ENCODE measurements at places on chromosomes 2 and 18.
A peak's percentile ranks its signal among the peaks of the same experiment; 100 is the strongest.

GRCh38 chr2:148675708-148676107 lies 31.2 kb downstream of the EPC2 start:
- no peak for DNase-seq

DNA sequence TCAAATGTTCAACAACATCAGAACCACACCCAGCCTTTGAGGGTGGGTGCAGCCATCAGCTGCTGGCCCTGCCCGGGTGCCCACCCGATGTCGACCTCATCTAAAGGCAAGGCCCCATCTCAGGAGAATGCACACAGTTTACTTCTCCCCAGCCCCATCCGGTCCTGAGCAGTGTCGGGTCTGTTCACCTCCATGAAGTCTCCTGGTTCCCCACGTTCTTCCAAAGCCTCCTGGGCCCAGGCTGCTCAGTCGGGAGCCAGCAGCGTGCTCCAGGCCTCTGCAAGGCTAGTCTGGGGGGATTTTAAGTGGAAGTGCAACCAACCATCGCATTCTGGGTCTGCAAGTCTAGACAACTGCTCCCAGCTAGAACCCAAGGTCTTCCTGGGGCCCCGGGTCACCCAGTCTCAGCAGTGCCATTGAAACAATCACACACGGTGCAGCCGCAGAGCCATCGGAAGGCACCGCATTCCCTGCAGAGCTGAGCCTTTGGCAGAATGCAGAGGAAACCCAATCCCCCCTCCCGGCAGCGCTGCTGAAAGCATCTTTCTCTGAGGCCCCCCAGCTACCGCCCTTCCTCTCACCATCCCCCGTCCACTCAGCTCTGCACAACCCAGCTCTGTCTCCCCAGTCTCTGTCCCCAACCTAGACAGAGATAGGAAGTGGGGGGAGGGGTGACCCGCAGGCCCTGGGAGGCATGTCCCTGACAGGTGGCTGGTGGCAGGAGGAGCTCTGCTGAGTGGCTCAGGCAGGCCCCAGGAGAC lies 8.5 kb downstream of the ESPNL start:
- DNase-seq: no peak

- DNase-seq: no peak
Observed at GRCh38 chr2:43075054-43075593, 151.3 kb downstream of the ZFP36L2 start.

GRCh38 chr2:7427293-7428060 lies 510.3 kb downstream of the RNF144A start:
- peak; percentile 48 for DNase-seq

GRCh38 chr2:127605691-127606263 lies 40.2 kb upstream of the GPR17 start:
- DNase-seq: no peak

DNA sequence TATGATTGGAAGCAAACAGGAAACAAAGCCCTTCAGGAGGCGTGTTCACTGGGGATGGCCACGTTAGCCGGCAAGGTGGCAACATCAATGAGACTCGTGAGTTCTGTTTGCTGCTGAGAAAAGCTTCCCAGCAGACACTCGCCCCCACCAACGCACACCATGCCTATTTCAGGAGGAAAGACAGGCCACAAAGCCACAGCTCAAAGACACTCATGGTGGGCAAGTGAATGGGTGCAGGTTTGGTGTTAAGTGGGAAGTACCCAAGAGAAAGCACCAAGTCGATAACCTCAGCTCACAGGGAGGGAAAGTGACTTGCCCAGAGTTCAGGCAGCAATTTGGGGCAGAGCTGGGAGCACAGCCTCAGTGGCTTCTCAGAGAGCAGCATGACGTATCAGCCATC lies 10.5 kb upstream of the MTERF4 start:
- no peak for DNase-seq

DNA sequence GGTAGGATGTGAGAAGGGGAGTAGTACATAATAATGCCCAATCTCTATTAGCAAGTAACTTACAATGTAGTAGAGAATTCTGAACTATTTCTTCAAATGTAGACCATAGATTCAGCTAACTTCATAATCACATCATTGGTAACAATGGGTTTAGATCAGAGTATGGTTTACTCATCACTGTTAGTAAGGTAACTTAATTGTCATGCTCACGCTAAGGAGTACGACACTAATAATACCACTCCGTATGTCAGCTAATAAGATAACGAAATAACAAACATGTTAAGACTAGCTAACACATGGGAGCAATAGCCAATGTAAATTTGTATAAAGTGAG lies 56.4 kb upstream of the CCDC141 start:
- DNase-seq: no peak

DNA sequence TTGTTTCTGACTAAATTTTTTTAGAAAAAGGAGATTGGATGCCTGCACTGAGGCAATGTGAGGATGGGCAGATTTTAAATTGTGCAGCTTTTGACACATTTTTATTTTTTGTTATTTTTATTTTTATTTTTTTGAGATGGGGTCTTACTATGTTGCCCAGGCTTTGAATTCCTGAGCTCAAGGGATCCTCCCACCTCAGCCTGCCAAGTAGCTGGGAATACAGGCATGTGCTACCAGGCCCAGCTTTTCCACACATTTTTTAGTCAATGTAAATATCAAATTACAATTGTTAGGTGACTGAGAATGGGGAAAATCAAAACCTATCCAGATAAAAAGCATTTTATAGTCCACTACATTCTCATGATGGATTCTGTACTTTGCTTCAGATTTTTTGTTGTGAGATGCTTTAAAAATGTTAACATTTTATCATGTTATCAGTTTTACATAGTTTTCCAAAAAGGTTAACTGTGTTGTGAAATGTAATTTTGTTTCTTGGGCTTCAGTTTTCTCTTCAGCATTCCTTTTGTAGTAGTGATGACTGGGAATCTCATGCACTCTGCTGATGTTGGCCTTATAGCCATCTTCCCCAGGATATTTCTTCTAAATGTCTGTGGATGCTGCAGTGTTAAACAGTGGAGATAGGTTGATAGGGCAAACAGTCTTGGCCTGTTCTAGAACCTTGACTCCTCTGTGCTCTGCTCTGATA lies 41.4 kb downstream of the PKP4 start:
- no peak for DNase-seq

GRCh38 chr18:57063601-57064103 lies 83.2 kb upstream of the BOD1L2 start:
- no peak for DNase-seq

GRCh38 chr2:124566518-124566970 lies 541.5 kb downstream of the CNTNAP5 start:
- DNase-seq: no peak

DNA sequence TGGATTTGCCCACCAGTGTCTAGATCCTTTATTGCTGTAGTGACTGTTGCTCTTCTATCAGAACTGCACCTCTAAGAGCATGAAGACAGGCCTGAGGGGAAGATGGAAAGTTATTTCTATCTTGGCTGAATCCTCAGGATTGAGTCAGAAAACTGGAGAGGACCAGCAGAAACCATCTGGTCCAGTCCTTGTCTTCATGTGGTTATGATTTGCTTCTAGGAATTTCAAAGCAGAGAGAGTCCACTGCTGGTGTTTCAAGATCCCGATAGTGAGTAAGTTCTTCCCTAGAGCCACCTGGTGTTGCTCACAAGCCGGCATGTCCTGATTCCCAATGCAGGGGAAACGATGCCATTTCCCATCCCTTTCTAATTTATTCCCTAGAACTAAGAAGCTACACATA lies 84.2 kb downstream of the NCKAP5 start:
- DNase-seq: no peak

GRCh38 chr2:219254590-219255201 lies 978 bp upstream of the TUBA4A start:
- DNase-seq: no peak

GRCh38 chr18:8965398-8965797 lies 137.1 kb upstream of the NDUFV2 start:
- no peak for DNase-seq

- no peak for DNase-seq
Observed at GRCh38 chr2:199131136-199131655, 326.5 kb downstream of the SATB2 start.

DNA sequence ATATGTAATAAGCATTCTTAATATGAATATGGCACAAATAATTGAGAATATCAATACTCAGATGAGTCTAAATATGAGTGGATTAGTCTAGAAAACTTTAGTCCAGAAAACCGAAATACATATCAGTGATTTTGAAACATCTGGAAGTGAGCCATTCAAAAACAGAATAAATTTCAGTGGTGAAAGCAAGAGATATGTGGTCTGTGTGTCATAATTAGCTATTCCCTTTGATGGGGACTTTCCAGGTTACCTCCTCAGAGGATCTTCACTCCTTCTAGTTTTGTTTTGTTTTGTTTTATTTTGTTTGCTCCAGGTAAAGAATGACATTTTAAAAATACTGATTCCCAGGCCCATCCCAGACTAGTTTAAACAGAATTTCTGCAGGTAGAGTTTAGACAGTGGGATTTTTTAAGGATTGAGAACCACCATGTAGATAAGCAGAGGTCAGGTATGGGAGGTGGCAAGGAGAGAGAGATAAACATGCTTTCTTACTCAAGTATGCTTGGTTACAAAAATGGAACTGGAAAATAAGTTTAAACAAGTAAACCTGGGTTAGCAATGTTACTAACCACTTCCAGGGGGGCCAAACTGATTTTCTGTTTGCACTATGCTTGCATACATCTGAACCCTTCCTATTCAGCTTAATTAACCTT lies 70.7 kb downstream of the NABP1 start:
- no peak for DNase-seq

DNA sequence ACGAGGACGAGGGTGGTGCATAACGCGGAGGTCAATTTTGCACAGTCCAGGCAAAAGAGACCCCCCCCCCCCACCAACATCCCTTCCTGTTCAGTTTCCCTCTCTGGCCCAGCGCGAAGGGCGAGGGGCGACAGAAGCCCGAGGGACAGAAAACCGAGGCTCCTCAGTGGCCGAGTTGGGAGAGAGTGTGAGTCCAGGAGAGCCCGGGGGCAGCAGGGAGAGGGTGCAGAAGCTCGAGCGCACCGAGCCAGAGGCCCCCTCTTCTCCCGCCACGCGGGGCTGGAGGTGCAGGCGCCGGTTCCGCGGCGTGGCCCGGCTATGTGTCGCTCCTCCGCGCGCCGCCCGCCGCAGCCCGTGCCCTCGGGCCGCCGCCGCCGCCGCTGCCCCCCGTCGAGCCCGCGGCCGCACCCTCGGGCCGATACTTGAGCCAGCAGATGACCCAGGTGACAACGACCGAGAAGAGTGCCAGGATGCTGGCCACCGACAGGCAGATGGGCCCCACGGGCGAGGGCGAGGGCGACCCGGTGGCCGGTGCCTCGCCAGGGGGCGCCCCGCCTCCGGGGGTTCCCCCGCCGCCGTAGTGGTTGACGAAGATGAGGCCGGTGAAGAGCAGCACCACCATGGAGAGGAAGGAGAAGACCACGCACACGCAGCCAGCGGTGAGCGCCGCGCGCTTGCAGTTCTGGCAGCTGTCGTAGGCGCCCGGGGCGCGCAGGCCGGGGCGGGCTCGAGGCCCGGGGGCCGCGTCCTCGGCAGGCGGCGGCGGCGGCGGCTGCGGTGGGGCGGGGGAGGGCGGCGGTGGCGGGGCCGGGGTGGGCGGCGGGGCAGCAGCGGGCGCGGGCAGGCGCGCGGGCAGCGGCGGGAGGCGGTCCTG lies 20.2 kb upstream of the PAX3 start:
- DNase-seq: peak; percentile 45

GRCh38 chr2:109356324-109357035 lies 227.5 kb downstream of the SH3RF3 start:
- no peak for DNase-seq

DNA sequence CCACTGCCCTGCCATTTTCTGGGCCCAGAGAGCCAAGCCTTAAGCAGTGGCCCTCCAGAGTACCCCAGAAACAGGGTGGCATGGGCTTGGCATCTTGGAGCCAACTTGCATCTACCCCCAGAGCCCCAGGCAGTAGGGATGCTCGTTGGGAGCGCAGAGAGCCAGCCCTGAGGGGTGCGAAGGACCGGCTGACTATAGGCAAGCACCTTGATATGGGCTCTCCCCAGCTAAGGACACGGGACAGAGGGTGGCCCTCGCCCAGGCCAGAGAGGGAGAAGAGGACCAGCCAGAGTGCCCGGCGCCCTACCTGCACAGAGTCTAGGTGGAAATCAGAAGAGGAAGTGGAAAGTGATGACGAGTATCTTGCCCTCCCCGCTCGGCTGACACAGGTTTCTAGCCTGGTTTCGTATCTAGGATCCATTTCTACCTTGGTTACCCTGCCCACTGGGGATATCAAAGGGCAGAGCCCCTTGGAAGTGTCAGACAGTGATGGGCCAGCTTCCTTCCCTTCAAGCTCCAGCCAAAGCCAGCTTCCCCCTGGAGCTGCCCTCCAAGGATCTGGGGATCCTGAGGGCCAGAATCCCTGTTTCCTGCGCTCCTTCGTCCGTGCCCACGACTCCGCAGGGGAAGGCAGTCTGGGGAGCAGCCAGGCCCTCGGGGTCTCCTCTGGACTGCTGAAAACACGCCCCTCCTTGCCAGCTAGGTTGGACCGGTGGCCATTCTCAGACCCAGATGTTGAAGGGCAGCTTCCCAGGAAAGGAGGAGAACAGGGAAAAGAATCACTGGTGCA lies 16.2 kb downstream of the CEP68 start:
- no peak for DNase-seq

GRCh38 chr2:179172894-179173293 lies 91.7 kb downstream of the SESTD1 start:
- DNase-seq: no peak

- DNase-seq: no peak
Observed at GRCh38 chr2:71546275-71546638, 92.9 kb downstream of the DYSF start.

- no peak for DNase-seq
Observed at GRCh38 chr2:29725610-29726009, 195.8 kb downstream of the ALK start.

DNA sequence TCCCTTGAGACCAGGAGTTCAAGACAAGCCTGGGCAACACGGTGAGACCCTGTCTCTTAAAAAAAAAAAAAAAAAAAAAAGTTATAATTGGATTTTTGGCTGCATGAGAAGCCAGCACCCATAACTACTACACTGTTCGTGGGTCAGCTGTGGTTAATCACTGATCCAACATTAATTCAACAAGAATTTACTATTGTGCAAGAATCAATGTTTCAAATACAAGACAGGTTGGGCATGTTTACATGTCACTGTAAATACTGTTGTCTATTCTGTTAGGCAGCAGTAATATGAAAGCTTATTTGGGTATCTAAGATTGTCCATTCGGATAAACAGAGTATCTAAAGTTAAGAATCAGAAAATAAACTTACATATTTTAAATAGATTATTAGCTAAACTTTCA lies 62.3 kb downstream of the ESCO1 start:
- no peak for DNase-seq

- DNase-seq: no peak
Observed at GRCh38 chr2:80489717-80490116, 185.2 kb upstream of the LRRTM1 start.

- no peak for DNase-seq
Observed at GRCh38 chr2:12871694-12872315, 155.1 kb downstream of the TRIB2 start.

DNA sequence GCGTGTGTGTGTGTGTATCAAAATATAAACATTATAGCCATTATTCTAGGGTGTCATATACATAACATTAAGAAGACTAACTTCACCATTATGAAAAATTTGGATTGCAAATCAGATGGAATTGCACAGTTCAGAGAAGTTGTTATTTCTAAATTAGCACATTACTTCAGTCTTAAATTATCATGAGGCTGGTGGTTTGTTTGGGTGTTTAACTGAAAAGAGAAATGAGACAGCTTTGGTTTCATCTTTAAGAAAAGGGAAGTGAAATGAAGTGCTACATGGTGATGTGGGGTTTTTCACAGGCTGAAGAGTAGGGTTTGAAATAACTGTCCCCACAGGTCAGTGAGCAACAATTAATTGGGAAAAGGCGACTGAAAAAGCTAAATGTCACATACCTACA lies 161.2 kb upstream of the XIRP2 start:
- no peak for DNase-seq

GRCh38 chr18:72672364-72673184 lies 128.4 kb upstream of the CBLN2 start:
- no peak for DNase-seq

Data from frontal cortex (tissue), 4 donors.